ENCODE measurements at places on chromosomes 3 and 15.

DNA sequence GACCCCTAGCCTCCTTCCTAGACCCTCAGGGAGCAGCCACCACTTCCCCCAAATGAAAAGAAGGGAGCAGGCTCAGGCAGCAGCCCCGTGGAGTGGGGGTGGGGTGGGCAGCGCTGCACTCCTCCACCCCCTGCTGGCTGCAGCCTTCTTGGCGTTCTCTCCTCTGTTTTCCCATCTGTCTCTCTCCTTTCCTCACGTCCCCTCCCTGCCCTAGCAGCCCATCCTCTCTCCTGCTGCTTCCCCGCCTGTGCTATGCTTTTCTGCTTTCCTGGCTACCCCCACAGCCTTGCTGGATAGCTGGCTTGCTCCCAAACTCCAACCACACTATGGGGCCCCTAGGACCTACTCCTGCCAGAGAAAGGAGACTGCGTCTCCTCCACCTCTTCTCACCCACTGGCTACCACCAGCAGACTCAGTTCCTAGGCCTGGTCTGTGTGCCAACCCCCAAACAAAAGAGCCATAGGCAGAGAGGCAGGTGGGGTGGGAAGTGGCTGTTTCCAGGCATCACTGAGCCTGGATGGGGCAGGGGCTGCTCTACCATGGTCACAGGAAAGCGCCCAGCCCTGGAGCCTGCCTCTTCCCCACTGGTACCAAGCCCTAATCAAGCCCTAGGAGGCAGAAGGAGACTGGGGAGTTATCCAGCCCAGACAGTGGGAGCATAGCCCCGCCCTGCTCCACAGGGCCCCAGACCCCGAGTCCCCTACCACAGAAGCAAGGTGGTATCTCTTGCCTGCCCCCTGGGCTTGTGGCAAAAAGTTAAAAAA, 3.4 kb upstream of the DISP2 start:
- DNase-seq: no peak

DNA sequence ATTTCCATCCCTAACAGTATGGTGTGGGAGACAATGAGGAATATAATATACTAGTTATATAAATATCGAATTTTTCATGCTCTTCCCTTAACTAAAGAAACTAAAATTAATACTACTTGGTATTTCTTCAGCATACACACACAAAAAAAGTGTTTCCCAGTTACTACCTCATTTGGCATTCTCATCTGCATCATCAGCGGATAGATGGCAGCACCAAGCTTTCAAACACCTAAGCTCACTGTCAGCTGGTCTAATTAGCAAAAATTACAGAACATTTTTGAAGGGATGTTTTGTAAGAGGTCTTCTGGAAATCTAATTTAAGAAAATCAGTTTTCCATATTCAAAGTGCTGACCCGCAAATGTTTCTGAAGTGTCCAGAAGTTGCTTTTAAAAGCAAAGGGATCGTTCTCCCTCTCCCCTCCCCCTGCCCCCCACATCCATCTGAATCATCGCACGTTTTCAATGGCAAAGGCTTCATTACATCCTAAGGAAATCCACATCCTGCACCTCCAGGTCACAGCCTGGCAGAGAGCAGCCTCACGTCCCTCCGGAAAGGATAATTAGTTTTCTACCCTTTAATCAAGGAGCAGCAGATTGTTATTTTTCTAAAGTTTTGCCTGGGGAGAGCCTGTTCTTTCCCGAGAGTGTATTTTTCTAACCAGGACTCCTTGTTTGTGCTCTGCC, 86.1 kb upstream of the SPATA12 start:
- DNase-seq: no peak

GRCh38 chr15:23566651-23567050, 1.2 kb downstream of the MKRN3 start:
- DNase-seq: no peak

- no peak for DNase-seq
Measured at GRCh38 chr3:59514865-59515482, 465.1 kb upstream of the CFAP20DC start.

DNA sequence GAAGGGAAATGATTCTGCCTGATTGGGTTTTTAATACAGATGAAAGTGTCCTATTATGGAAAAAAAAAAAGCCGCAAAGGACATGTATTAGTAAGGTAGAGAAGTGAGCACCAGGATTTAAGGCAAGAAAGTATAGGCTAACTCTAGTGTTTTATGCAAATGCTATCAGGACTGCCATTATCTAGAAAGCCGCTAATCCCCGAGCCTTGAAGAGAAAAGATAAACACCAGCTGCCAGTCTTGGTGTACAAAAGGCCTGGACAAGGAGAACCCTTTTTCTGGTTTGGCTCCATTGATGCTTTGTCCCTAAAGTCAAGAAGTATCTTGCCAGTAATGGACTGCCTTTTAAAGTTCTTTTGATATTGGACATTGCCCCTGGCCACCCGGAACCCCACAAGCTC, 8.6 kb upstream of the TRIM59 start:
- no peak for DNase-seq

DNA sequence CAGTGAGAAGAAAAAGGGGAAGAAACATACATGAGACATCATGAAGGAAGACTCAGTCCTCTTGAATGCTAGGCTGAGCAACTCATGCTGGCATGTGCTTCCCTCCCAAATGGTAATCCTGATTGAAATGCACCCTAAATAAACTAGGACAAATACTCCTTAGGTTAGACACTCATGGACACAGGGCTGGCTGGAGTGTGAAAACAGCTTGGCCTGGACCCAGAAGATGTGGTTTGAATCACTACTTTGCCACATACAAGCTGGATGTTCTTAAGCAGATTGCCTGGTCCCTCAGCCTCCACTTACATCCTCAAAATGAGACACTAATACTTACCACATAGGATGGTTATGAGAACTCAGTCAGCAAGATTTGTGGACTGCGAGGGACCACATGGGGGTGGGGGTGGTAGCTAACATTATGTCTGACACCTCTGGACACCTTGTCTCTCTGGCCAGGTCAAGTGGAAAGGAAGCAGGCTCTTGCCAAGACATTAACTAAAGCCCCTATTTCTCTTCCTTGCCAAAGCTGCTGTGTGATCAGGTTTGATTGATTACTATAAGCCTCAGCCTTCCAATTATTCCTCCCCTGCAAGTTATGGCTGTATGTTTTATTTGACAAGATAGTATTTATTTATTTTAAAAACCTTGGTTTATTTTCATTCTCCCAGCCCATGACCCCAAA, 138.9 kb upstream of the SLC7A14 start:
- no peak for DNase-seq

DNA sequence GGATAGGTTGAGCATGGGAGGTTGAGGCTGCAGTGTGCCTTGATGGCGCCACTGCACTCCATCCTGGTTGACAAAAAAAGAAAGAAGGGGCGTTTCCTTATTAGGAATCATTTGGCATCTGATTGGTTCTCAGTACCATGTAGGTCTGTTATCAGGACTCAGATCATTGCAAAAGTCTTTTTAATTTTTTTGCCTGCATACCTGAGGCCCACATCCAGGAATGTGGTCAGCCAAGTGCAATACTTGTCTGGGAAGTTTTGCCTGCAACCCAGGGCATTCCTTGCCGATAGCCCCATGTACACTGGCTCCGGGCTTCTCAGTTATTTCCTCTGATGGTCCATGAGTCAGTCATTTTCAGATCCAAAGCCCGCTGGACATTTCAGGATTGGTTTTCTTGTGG, 50.1 kb upstream of the CRTC3 start:
- DNase-seq: no peak

DNA sequence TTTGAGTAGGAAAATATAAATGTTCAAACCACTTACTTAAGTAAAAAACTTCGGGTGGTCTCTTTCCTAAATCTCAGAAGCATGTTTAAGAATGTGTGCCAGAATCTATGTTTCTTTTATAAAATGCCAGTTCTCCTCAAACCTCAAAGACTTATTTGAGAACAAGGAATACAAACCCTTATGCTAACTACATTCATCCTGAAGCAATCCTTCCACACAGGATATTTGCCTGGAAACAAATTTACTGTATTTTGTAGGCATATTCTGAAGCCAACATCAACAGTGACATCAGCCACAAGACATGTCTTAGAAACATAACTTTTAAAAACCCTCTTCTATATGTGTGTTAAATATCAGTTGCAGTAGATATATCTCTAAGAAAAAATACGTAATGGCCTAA, 1077.0 kb downstream of the ROBO1 start:
- no peak for DNase-seq

DNA sequence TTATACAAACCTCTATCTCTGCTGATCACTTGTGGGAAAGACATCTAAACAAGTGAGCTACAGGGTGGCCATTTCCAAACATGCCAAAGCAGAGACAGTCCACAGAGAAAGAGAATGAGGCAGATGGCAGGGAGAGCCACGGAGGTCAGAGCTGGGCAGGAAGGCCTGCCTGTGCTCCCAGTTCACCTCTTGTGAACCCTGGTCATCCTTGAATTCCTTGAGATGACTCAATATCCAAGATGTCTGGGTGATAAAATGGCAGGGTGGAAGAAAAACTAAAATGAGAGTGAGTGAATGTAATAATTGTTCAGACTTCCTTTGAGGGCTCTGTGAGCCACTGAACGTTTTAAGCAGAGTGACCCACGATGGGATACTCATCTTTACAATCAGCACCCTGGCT, 104.8 kb downstream of the PLCH1 start:
- DNase-seq: no peak

DNA sequence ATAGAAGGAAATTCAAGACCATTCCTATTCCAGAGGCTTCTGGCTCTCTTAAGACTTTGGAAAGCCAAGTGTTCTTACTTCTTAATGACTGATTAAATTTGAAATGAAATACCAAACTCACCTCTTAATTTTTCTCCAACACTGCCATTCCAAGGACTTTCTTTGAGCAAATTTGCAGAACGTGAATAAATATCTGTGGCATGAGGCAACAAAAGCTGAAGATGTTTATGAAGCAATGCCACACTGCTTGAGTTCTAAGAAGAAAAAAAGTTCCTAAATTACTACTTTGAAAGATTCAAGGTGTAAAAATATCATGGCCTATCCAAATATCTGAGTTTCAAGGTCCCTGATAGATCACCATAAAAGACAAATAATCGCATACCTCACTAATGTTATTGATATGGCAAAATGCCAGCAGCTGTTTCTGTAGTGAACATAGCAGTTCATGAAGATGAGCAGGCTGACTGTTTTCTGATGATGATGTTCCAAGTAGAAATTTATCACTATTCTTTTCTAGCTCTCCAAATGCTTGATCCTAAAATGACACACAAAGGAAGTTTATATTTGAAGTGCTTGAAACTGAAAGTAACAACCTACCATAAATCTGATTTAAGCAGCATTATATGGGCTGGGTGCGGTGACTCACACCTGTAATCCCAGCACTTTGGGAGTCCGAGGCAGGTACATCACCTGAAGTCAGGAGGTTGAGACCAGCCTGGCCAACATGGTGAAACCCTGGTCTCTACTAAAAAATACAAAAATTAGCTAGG, 104.4 kb downstream of the HERC1 start:
- no peak for DNase-seq

DNA sequence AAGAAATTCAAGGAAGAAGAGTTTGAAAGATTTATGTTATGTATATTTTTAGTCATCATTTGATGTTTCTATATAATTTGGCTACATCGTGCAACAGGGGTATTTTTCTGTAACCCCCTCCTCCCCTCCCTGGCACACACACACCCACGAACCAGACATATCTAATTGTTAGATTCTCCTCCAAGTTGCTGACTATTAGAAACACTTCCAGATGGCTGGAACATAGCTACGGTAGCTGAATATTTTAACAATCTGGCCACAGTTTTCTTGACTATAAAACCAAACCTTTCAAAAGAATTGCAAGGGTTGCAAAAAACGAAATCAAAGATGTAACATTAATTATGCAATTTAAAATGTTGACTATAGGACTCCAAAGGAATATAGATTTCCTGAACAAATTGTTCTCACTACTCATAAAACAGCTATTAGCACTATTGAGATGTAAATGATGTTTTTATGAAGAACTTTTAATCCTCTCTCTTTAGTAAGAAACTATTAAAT, 154.4 kb downstream of the CHL1 start:
- DNase-seq: no peak

DNA sequence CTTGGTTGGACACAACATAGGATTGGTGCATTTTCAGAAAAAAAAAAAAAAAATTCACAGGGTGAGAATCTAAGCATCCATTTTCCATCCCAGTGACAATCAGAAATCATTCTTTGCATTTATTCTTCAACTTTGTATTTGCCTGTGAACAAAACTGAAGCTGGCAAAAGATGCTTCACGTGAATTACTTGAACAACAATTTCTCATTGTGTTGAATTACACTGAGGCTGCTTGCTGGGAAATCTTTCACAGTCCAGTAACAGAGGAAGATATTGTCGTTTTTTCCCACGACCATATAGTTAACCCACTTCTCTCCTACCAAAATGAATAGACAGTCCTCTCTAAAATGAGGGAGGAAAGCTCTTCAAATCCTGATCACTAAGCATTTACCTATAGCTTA, 4.3 kb upstream of the SLCO3A1 start:
- DNase-seq: no peak

- DNase-seq: no peak
Measured at GRCh38 chr3:73503781-73504180, 121.0 kb downstream of the PDZRN3 start.

GRCh38 chr15:52558196-52558595, 10.6 kb downstream of the ARPP19 start:
- no peak for DNase-seq

DNA sequence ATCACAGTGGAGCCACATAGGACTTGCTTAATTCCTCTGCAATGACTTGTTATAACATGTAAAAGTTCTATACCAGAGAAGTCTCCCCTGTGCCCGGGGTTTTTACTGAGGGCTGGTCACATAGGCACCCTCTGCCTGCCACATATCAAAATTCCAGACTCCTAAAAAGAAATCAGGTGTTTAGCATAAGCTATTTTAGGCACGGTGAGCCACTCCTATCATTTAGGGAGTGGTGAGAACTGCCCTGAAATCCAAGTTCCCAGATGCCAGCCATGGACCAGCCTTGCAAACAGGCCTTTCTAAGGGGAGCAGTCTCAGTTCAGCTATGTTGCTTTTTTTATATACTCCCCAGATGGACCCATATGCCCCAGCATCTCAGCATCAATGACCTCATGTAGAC, 130.3 kb downstream of the THSD4 start:
- DNase-seq: no peak

GRCh38 chr15:39030291-39031070, 465.9 kb upstream of the RASGRP1 start:
- no peak for DNase-seq

DNA sequence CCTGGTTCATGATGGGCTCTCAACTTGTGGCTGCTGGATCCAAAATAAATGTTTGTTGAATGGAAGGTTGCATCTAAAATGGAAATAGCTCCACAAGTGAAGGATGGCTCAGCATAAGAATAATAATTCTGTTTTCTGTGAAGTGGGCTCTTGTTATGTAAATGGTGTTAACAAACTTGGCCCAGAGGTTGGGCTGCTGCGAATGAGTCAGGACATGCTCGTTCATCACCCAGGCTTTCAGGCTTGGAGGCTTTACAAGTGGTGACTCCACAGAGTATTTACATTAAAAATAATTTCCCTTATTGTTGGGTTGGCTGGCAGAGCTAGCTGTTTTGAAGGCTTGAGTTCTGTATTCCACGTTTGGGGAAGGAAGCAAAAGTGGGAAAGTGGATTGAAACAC, 60.5 kb downstream of the ITGB5 start:
- no peak for DNase-seq

- no peak for DNase-seq
Measured at GRCh38 chr3:23094890-23095462, 108.2 kb upstream of the UBE2E2 start.
